ENCODE measurements at places on chromosomes 3 and 15.

- no peak for DNase-seq
Observed at GRCh38 chr3:177144922-177145321, 52.4 kb downstream of the TBL1XR1 start.

DNA sequence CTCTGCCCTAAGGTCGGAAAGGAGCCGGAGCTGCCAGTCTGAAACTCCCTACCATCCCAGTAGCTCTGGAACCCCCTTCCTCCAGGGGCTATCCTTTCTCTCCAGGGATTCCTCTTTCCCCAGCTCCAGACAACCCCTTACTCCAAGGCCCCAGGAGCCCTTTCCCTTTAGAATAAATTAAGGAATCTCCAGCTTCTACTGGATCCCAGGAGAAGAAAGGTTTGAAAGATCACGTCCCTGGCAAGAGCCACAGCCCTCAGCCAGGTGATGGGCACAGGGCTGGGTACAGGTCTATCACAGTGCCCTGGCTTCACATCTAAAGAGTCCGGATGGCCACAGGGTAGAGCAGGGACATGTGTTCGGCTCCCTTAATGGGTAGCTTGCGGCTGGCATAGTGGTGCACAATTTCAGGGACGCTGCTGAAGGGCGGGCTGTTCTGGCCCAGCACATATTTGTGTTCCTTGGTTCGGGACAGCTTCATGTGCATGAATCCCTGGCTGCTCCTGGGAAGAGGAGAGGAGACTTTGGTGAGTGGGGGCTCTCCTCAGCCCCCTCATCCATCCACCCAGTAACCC, 20.0 kb downstream of the SHF start:
- DNase-seq = no peak

GRCh38 chr3:2713923-2714322, 396.3 kb downstream of the IL5RA start:
- DNase-seq = no peak

GRCh38 chr3:126516152-126516935, 1.2 kb downstream of the UROC1 start:
- DNase-seq = no peak

- no peak for DNase-seq
Observed at GRCh38 chr3:53495146-53495519, 722 bp downstream of the CACNA1D start.

- no peak for DNase-seq
Observed at GRCh38 chr3:25686766-25687165, 22.1 kb upstream of the TOP2B start.

GRCh38 chr3:5020242-5020722, 41.0 kb downstream of the BHLHE40 start:
- no peak for DNase-seq

DNA sequence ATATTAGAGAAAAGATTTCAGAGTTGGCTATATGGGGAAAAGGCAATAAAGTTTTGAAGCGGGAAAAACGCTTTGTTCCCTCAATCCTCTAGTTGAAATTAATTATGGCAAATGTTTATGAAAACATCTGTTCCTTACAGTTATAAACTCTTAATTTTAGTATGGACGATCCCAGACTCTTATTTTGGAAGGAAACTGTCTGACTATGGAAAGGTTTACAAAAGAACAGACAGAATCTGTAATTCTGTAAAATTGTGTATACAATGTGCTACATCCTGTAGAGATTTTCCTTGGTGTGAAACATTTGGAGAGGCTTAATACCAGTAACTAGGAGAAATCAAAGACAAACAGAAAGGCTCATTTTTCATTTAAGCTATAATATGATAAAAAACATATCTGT, 311.8 kb downstream of the TBC1D5 start:
- no peak for DNase-seq

DNA sequence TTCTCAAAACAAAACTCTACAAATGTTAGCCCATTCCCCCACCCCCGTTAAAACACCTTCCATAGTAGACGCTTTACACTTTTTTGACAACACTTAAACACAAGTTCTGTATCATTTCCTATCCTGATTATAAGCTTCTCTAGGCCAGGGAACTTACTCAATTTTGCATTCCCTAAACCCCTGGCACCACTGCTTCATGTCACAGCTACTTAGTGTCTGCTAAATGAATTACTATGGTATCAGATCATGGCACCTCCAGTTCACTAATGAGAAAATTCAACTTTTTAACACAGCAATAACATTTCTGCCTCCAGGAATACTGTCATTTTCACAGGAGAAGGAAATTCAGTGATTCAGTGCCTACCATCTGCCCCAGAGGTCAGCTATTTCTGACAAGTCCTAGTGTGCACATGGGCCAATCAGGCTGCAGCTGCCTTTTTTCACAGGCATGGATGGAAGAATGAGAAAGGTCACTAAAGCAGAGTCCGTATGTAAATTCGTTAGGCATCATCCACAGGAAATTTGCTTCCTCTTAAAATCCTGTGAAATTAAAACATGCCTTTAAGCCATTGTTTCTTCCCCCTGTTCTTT, 18.5 kb downstream of the SFMBT1 start:
- DNase-seq = no peak

- no peak for DNase-seq
Observed at GRCh38 chr3:94693997-94694640, 631.3 kb downstream of the NSUN3 start.

DNA sequence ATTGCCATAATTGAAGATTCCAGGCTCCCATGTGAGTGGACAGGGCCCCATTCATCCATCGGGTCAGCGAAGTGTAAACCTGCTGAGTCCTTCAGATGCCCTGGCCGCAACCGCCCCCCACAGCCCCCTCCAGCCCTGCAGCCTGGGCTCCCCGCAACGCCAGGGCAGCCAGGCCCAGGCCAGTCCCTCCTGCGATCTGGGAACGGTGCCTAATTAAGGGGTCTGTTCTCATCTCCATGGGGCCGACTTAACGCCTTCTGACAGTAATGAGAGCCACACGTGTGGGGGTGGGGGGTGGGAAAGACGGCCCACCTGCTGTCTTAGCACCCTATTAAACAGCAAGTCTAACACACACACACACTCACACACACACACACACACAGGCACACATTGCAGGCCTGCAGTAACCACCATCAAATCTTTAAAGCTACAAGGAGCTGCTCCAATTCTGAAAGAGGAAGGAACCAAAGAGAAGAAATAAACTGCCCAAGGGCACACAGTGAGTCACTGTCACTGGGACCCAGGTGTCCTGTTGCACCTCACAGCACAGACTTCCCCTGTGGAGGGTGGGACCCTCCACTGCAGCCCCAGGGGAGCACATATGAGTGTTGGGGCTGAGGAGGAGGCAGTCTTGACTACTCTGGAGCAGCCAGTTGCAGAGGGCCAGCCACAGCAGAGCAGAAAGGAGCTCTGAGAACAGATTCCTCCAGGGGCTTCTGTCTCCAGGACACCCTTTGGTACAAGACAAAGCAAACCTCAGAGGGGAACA, 31.8 kb upstream of the HES1 start:
- DNase-seq = no peak

- no peak for DNase-seq
Observed at GRCh38 chr15:62558640-62559380, 393.7 kb upstream of the C2CD4B start.

DNA sequence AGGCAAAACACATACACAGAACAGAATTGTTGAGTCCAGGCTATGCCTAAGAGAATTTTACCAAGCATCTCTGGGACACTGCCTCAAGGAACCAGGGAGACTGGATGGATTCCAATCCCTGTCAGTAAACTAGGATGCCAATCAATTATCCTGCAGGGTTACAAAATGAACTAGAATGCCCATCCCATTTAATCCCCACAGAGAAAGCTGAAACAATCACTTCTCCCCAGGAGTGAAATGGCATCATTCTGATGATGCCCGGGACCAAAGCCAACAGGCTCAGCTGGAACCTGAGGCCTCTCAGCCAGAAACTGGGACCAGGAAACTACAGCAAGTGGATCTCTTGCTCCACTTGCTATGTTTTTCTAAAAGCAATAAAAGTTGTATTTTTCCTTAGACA, 130.0 kb upstream of the TJP1 start:
- no peak for DNase-seq

DNA sequence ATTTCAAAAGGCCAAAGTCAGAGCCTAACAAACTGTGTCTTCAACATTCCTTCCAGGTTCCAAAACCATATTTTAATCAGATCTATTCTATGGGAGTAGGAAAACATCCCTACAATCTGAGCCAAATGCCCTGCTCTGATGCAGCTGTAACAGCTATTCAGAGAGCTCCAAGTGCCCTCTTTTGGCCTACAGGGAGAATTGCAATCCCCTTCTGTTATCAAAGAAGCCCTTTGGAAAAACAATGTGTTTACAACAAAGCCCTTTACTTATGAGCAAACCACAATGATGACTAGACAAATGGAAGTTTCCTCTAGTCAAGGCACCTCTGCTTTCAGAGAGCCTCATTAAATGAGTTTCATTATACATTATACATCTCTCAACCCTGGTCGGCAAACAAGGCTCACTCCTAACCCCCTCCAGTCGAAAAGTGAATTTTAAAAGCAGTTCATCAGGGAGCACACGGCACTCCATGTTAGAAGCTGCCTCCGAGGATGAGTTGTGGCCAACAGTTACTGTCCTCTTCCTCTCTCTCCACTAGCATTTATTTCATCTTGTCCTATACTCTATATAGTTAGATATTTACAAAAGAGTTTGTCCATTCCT, 42.6 kb upstream of the TMCO5A start:
- DNase-seq = peak; percentile 33

DNA sequence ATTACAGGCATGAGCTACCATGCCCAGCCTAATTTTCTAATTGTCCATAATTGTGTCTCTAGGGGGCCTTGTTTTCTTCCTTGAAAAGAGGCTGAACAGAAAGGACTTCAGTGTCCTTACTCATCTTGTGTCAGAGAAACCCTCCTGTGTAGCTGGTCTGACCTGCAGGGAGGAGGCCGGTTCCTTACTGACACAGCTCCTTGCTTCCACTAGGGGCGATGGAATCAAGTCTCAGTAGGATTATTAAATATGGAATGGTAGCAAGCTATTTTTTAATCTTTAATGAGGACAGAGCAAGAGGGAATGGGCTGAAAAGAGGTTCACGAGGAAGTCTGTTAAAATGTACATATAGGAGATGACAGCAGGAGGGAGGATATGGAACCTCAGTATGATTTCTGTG, 8.6 kb downstream of the LPCAT4 start:
- DNase-seq = peak; percentile 82

DNA sequence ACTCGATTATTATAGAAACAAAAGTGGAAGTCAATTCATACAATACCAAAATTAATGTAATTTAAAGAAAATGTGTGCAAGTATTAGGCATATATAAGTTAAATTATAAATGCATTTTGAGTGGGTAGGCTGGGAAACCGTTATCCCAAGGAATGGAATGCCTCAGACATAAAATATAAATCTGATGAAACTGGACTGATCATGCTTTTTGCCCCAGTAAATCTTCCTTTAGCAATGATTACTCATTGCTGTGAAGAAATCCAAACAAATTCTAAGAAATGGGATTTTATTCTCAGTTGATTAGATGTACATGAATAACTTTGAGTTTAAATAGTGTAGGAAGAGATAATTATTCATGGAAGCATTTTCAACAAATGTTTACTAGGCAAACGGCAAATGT, 185.5 kb upstream of the KCNMB2 start:
- no peak for DNase-seq

DNA sequence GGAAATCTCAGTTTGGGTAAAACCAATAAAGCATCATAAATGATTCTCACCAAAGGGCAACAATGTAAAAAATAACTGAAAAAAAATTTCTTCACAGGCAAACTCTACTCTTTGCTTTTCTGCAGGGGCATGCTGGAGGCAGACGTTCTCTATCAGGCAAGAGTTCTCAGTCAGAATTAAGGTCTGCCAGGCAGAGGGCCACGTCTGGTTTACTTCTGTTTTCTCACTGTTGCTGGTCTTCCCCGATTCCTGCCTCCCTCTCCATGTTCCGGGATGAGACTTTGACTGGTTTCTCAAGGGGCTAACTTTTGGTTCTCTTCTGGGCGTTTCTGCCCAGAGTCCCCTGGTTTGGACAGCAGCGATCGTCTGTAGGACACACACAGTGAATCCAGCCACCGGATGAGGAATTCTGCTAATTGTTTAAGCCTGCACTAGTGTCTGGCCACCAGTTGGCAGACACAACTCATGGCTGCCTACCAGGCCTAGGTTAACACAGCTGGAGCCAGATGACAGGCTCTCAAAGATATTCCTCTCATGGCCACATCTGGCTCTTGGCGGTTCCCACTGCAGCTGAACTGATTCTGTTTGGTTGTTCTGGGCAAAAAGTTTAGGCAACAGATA, 273.1 kb downstream of the FOXP1 start:
- no peak for DNase-seq

DNA sequence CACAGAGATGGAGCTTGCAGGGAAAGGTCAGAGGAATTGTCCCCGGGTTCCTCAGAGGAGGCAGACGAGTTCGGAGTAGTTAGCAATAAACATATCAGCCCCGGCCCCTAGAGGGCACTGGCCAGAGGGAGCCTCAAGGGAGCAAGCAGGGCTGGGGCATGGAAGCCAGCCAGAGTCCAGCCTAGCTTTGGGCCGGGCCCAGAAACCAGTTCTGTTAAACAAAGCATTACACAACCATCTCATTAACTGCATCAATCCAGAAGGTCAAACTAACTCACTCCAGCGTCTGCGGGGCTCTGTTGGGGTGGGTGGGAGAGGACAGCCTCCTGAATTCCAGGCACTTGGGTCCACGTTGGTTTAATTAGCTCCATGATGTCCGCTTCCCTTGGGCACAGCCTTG, 41.0 kb upstream of the IREB2 start:
- DNase-seq = peak; percentile 31

GRCh38 chr15:52803108-52803466, 13.0 kb upstream of the ONECUT1 start:
- DNase-seq = no peak

GRCh38 chr3:50163572-50164455, 8.7 kb downstream of the SEMA3F start:
- DNase-seq = peak; percentile 50

DNA sequence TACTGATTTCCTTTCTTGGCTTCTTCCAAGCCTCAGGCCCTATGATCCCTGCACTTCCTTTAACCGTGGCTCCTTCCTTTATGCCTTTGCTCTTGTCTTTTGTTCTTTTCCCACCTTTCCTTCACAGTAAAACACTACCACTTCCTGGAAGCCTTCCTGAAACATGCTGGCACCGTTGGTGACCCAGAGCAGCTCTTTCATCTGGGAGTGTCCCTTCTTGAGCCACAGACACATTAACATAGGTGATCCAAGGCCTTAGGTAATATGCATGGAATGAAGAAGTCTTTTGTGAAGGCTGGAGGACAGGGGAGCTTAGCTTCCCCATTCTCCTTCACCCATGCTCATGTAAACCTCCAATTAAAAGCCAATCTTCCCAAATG, 39.4 kb downstream of the AMOTL2 start:
- DNase-seq = no peak

DNA sequence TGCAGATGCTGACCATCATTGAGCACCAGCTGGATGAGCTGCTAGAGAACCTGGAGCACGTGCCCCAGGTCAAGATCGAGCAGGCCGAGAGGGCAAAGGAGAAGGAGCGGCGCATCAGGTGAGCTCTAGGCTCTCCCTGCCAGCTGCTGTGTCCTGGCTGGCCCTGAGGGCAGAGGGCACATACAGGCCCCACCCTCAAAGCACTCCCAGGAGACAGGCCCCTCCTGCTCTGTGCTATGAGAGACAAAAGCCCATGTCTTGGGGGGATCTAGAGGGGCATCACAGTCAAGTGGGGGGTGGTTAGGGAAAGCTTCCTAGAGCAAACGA, 39.5 kb downstream of the CFAP100 start:
- no peak for DNase-seq

Data from A549 (cell line).